Mucosa of descending colon (tissue), 3 donors: ENCODE measurements at places on chromosomes 5 and 9. TPM values are rescaled to one million over a fixed set of nuclear protein-coding genes. Genes with fewer than 3 reads are reported as not detected.
A peak's percentile ranks its signal among the peaks of the same experiment; 100 is the strongest.

- DNase-seq, result no peak
These were observed 136.6 kb downstream of the ADAMTS12 start for GRCh38 chr5:33755231-33755630.

- DNase-seq, result no peak
These were observed 12.7 kb upstream of the SLC25A48 start for GRCh38 chr5:135821802-135822201.

DNA sequence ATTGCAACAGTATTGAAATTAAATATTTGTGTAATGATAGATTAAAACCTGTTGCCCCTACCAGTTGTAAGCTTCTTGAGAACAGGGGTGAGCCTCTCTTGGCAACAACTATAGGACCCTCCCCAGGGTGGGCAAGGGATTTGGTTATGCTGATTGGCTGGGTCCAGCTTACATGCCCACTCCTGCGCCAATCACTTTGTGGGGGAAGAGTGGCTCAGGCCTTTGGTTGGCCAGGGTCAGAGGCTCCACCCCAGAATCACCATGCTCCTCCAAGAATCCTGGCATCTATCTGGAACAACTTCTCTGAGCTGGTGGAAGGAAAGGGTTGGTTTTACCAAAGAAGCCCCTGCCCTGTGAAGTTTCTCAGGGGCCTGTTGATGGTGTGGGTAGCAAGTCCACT is 8.6 kb upstream of the PITX1 start:
- DNase-seq, result peak; percentile 7

The CRHBP gene
- total RNA-seq, result not detected

- no peak for DNase-seq
These were observed 49.5 kb downstream of the AGXT2 start for GRCh38 chr5:34998058-34998789.

The CNTNAP3 gene
- 1.0 TPM for total RNA-seq

The LCN6 gene
- total RNA-seq, result 1.0 TPM

DNA sequence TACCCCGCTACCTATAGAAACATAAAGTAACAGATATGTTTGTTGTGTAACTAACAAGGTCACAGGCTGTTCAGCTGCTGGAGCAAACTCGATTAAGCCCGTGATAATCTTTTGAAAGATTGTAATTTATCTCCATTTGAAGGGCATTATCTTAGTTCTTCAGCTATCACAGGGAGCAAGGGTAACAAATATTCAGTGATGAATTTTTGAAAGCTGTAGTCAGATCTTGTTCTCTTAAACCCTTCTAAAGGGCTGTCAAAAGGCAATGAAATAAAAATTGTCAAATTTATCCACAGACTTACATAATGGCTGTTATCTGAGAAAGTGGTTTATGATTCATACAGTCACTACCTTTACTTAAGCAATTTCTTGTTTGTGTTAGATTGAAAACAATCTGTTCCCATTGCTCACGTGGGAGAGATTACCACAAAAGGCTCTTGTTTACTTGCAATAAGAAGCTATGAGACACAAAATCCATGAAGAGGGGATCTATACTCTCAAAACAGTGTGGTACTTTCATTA is 78.3 kb upstream of the ZNF608 start:
- DNase-seq, result no peak

DNA sequence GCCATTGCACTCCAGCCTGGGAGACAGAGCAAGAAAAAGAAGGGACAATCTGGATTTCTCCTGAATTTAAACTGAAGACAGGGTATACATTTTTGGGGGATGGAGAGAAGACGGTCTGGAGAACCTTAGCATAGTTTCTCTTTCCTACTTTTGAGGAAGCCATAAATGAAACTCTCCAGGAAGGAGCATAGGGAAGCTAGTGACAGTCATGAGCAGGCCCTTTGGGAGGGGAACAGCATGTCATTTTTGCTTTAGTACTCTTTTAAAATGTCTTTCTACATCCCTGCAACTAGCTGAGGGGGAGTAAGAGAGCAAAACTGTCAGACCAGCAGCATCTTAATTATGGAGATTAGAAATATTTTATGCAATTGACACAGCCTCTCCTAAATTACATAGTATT is 8.2 kb upstream of the SLC44A1 start:
- DNase-seq, result no peak

The LRRC70 gene
- 1.4 TPM for total RNA-seq
